ENCODE measurements at places on chromosomes 7 and 10. TPM values are rescaled to one million over a fixed set of nuclear protein-coding genes. Genes with fewer than 3 reads are reported as not detected.
A peak's percentile ranks its signal among the peaks of the same experiment; 100 is the strongest.

GRCh38 chr7:112692333-112692732, 97.9 kb downstream of the TMEM168 start:
- DNase-seq = no peak

DNA sequence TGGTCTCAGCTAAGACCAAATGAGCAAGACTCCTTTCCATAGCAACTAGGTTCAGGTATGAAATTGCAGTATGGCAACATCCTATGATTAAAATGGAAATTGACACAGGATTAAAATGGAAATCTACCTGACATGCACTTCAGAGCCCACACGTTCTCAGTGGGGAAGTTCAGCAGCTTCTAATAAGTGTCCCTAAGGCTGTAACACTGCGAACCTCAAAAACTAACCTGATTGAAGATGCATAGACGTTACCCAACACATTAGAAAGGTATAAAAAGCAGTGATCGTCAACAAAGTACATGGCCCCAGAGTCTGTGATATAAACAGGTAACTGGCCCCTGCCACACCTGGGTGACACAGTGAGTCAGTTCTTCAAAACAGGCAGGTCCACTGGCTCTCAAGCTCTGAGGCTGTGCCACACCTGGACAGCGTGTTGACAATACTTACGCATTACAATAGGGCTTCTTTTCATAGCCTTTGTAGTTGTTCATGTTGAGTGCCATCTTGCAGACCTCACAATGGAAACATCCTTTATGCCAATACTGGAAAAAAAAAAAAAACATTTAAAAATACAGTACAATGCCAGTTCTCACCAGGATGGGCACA, 274.9 kb upstream of the NEBL start:
- DNase-seq = no peak

DNA sequence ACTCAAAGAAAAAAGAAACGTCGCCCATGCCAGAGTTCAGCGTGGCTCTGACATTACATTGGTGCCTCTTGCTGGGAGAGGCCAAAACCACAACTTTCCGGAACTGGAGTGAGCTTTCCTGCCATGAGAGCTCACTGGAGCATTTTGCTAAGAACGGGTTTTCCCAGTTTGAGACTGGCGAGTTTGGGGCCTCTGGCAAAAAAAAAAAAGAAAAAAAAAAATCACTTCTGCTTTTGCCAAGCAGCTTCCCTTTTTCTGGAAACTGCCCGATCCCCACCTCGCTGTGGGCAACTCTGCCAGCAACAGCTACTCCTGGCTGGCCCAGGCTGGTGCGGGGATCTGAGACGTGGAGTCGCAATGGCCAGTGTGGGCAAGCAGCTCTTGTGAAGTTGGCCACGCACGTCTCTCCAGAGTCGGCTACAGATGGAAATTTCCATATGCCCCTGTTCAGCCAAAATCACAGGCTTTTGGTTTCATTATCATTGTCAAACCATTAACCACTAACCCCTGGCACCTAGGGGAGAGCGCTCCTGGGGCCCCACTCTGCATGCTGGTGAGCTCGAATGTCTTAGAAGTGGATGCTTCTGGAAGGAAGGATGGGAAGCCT, 25.7 kb downstream of the PRKAG2 start:
- no peak for DNase-seq

DNA sequence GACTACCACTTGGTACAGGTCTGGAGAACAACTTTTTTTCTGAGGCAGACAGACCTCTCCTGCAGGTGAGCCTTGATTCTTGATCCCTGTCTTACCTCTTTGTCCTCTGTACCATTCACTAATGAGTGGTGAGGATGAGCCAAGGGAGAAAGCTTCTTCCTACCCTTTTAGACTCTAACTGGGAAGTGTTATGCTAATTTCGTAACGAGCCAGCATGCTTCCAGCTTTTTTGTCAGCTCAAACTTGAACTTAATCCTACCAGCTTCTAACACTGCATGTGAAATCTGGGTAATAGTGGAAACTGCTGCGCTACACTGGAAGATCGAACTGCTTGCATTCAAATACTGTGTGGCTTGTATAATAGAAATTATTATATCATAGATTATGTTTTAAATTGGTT, 87.0 kb downstream of the NEUROD6 start:
- DNase-seq = no peak

GRCh38 chr10:70576803-70577517, 25.6 kb downstream of the PRF1 start:
- no peak for DNase-seq

DNA sequence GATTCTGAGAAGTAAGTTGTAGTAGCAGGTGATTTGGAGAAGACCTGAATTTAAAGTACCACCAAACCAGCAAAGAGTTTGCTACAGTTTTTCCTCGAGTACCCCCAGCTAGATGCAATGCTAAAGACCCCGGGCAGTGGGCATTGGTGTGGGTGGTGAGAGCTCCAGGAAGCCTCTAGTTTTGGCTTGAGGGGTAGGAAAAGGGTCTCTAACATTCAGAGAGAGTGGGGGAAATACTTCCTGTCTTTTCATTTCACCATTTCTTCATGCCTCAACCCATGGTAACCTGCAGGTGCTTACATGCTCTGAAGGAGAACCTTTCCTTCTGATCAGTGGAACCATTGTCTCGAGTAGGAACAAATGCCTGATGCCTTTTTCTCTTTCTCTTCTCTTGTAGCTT, 352.2 kb downstream of the CALN1 start:
- DNase-seq = no peak

GRCh38 chr7:50632561-50633413, 67.6 kb upstream of the DDC start:
- peak; percentile 40 for DNase-seq

Gene AFAP1L2
- total RNA-seq = 73.6 TPM

- no peak for DNase-seq
These were observed 59.4 kb upstream of the ZNF438 start for GRCh38 chr10:31090894-31091607.

GRCh38 chr7:127807829-127808228, 155.8 kb downstream of the SND1 start:
- DNase-seq = no peak

GRCh38 chr7:98365863-98366561, 34.9 kb downstream of the BAIAP2L1 start:
- no peak for DNase-seq

- DNase-seq = no peak
These were observed 237.1 kb downstream of the PRPF18 start for GRCh38 chr10:13823709-13824405.

DNA sequence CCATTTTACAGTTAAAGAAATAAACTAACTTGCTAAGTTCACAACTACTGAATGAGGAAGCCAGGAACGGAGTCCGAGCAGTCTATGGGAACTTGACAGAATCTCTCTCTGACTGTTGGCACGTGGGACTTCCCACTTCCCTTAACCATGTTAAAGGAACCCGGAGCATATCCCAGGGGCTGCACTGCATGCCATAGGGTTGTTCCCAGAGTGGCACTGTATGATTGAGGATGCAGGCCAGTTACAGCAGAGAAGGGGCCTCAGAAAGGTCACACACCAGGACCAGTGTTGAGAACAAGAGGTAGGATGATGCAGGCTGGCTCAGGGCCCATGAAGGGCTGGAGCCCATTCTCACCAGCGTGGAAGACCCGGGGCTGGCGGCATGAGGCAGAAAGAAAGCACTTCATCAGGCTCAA, 201.8 kb downstream of the NSUN6 start:
- no peak for DNase-seq

Gene CDNF
- total RNA-seq = 1.1 TPM

Gene RASA4B
- 4.5 TPM for total RNA-seq

Gene PHYHIPL
- total RNA-seq = 17.5 TPM

Gene STEAP4
- total RNA-seq = not detected

- no peak for DNase-seq
These were observed 300.9 kb upstream of the C7orf33 start for GRCh38 chr7:148289630-148290029.

DNA sequence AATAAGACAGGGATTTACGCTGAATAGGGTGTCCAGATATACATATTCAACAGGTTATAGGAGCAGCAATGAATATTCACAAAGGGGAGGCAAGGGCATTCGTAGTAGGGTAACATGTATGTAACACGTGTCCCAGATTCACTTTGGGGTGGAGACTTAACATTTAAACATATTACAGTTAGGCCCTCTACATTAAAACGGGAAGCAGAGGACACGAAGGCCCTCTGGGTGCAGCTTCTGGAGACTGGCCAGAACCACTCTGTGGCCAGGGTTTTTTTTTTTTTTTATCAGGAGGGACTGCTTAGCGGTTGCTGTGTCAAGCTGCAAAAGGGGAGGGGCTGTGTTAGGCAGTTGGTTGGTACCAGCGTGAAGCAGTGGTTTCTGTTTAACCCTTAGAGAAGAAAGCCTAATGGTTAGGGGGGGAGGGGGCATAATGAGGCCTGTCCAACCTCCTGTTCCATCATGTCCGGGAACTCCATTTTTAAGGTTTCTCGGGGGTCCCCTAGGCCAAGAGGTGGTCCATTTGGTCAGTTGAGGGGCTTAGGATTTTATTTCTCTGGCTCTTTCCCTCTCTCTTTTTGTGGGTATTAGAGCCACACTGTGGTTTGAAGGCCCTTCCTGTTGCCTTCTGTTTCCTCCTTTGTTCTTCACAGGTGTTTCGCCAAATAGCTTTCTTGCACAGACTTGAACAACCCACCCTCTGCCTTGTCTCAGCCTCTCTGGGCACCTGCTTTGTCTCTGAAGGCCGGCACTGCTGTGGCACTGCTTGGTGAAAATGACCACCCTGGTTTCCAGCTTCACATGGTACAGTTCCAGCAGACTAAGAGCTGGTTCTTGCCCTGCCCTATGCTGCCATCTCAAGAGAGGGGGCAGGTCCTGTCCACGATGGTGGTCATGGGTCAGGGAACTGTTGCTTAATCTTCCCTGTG, 26.4 kb downstream of the PRF1 start:
- no peak for DNase-seq

DNA sequence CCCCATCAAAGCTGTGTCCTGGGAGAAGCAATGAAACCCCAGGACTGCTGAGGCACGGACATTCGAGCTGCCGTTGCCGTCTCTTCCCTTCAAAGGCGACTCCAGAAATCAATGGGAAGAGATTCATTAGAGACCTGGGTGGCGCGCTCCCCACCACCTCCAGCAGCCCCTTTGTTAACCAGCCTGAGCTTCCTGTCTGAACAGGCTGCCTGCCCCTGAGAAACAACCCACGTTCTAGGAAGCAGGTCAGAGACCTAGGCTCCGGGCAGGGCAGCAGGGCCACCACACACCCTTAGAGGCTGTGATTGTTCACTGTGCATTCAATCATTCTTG, 110.9 kb upstream of the PPIF start:
- no peak for DNase-seq

Gene OPN4
- not detected for total RNA-seq

Gene TMEM196
- 0.55 TPM for total RNA-seq

- DNase-seq = no peak
These were observed 27.6 kb downstream of the SNX13 start for GRCh38 chr7:17912536-17913235.

DNA sequence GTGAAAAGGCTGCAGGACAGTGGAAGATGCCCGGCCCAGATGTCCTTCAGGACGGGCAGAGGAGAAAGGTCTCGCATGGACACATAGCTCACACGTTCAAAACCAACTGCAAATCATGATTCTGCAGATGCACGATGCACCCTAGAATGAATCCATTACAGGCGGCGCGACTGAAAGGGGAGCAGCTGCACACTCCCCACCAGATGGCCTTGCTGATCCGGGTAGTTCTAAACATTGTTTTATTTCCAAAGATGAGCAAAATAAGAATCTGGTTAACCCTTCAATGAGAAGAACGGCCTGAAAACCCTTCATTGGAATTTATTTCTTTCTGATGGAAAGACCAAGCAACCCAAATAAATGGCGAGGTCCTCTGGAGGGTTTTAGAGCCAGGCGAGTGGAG, 33.8 kb downstream of the CHST15 start:
- DNase-seq = no peak

- no peak for DNase-seq
These were observed 74.3 kb downstream of the CDH23 start for GRCh38 chr10:71471006-71471405.

- no peak for DNase-seq
These were observed 25.8 kb upstream of the PCGF5 start for GRCh38 chr10:91194497-91195179.

GRCh38 chr7:107046491-107047259, 2.2 kb downstream of the PRKAR2B start:
- no peak for DNase-seq

Gene CPVL
- 32.9 TPM for total RNA-seq

DNA sequence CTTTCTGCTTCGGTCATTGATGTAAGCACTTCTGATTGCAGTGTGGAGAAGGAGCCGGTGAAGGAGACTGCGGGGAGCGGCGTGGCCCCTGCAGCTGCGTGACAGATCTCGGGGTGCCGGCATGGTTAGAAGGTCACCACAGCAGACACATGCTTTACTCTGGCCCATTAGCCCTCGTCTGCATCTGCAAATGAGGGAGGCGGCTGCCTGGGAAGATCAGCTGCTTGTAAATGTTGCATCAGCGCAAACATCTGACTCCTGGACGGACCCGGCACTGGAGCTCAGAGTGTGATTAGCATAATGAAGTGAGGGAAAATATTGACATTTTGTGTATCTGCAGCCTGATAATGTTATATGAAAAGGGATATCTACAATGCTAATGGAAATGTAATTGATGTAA, 30.5 kb upstream of the MNX1 start:
- DNase-seq = no peak

DNA sequence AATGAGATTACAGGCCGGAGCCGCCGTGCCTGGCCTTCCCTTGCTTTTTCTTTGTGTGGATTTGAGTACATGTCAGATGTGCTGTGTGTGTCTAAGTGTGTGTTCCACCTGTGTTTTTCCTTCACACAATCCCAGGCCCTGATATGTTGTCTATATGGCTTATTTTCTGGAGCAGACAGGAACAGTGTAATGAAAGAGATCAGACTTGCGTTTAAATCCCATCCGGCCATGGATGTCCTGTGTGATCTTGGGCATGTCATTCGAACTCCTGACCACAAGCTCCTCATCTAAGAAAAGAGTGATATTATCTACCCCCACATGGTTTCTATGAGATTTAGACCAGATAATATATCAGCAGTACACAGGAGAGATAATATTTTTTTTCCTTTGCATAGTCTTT, 37.2 kb downstream of the APBB1IP start:
- DNase-seq = no peak

GRCh38 chr7:22146961-22147512, 201.3 kb upstream of the CDCA7L start:
- no peak for DNase-seq

- no peak for DNase-seq
These were observed 47.9 kb upstream of the PLCE1 start for GRCh38 chr10:93945819-93946218.

Gene ANK3
- 45.2 TPM for total RNA-seq

DNA sequence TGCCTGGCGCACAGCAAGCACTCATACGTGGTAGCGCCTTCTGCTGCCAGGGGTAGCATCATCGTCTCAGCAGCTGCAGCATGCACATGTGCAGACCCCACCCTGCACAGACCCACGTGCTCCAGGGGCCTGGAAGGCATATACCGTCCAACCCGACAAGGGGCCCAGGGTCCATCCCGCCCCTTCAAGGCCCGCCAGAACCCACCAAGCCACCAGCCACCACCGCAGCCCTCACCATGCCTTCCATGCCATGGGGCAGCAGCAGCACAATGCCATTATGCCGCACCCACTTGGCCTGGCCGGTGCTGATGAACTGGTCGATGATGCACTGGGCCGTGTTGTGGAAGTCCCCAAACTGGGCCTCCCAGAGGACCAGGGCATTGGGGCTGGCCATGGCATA, 22.7 kb downstream of the OGDHL start:
- DNase-seq = no peak

Gene ABCC2
- total RNA-seq = 6.2 TPM

Gene ARPC1A
- 216 TPM for total RNA-seq

Gene WIPF3
- total RNA-seq = 4.0 TPM

Gene GNG11
- 9.4 TPM for total RNA-seq

Gene ANKRD30A
- total RNA-seq = not detected
